ENCODE measurements at places on chromosomes 7 and 10.

DNA sequence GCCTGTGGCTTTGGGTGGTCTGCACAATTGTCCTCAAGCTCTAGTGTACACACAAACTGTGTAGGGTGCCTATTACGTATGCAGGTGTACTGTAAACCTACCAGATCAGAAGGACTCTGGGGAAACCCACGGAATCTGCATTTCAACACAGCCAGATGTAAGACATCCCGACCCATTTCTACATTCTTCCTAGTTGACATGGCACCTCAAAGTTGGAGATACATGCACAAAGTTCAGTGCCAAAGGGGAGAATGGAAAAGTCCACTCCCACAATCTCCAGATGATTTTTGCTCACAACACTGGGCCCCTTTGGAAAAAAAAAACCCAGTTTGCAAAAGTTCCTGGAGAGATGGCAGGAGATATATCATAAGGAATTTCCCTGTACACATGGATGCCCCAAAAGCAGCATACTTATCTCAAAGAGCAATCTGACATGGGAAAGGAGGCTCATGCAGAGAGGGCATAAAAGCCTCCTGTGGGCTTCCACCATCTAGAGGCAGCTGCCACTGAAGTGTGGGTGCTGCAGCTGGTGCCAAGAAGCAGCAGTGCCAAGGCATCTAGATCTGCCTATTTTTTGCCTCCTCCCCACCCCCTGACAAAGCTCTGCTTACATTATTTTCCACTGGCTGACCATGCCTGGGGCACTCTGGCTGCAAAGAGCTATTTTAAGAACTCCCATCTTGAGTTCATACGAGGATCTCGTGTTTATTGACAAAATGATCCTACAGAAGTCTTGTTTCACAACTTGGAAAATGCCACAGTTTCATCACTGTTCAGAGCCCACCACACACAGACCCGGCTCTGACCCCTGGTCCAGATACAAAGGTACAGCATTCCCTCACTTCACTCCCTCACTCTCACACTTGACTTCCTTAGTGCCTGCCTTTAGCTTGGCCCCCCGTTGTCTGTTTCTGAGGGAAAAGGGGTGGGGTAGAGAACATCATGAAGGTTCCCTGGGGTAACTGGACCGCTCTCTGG, 12.9 kb downstream of the TECTB start:
- DNase-seq = no peak

GRCh38 chr10:109454691-109455090, 468.6 kb downstream of the XPNPEP1 start:
- no peak for DNase-seq

DNA sequence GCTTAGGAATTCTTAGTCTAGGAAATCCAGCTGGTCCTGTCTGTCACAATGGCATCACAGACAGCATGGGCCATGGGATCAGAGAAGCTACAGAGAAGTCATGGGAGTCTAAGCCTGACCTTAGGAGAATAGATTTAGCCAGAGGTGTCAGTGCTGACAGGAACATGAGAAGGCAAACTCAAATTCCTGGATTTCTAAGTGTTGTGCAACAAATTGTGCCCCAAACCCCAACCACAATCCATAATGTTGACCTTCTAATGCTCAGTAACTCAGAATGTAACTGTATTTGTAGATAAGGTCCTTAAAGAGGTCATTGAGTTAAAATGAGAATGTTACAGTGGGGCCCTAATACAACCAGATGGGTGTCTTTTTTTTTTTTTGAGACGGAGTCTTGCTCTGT, 95.9 kb upstream of the RHOBTB1 start:
- DNase-seq = no peak

GRCh38 chr10:52442576-52442975, 128.5 kb downstream of the DKK1 start:
- no peak for DNase-seq

- no peak for DNase-seq
Measured at GRCh38 chr7:71408271-71408670, 276.3 kb downstream of the GALNT17 start.

DNA sequence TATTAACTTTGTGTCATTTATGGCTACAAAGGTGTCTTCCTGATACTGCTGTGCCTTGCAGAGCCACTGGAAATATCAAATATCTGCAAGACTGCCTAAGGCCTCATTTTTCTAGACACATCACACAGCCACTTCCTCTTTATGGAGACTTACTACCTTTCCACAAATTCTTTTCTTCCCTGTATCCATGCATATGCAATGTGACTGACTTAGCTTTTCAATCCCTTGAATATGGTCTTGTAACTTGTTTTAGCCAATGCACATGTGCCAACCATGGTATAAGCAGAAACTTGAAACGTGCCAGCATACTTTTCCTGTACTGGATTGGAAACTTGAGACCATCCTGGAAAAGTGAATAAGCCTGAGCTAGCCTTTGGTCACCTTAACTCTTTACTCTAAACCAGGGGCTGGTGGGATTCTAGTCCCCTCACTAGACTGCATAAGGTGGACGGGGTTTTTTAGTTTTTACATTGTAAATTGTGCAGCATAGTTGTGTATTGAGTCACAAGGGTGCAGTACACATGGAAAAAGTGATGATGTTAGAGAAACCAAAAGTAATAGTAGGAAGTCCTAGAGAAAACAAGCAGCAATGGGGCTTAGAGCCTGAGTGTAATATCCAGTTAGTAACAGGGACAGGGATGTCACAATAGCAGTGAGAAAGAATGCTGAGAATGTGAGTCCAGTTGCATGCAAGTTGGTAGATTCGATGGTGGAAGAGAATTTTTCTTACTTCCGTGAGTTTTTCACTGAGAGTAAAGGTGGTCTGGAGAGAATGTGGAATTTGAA, 879.5 kb downstream of the SORCS1 start:
- DNase-seq = no peak

DNA sequence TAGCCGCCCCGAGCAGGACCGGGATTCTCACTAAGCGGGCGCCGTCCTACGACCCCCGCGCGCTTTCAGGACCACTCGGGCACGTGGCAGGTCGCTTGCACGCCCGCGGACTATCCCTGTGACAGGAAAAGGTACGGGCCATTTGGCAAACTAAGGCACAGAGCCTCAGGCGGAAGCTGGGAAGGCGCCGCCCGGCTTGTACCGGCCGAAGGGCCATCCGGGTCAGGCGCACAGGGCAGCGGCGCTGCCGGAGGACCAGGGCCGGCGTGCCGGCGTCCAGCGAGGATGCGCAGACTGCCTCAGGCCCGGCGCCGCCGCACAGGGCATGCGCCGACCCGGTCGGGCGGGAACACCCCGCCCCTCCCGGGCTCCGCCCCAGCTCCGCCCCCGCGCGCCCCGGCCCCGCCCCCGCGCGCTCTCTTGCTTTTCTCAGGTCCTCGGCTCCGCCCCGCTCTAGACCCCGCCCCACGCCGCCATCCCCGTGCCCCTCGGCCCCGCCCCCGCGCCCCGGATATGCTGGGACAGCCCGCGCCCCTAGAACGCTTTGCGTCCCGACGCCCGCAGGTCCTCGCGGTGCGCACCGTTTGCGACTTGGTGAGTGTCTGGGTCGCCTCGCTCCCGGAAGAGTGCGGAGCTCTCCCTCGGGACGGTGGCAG, at the start of gene MGMT:
MGMT (plus strand) TSS at position 539 of the 656 bp plus-strand sequence.
- DNase-seq = peak; percentile 86

DNA sequence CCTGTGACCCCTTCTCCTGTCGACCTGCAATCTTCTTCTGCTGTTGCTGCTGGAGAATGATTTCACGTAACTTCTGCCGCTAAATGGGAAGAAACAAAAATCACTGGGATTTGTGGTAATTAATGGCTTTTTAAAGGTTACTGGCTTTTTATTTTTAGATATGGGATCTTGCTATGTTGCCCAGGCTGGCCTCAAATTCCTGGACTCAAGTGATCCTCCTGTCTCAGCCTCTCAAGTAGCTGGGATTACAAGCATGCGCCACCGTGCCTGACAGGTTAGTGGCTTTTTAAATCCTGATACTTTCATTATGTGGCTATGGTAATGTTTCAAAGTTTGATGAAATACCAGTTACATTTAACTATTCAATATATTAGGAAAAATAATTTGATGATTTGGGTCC, 154.6 kb downstream of the GALNT11 start:
- DNase-seq = no peak

- DNase-seq = no peak
Measured at GRCh38 chr7:128963327-128963757, 25.6 kb downstream of the IRF5 start.

DNA sequence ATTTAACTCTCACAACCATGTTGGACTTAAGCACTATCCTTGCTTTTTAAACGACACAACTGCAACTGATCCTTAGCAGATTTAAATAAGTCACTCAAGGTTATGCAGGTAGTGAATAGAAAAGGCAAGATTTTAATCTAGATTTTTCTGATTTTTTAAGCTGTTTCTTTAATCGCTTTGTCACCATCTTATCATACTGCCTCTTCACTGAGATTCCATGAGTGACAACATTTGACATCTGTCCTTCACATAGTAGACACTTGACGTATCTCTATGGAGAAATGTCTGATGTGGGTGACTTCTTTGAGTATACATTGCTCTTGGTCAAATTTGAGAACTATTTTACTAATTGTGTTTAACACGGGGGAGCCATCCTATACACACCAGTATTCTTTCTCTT, 839.7 kb downstream of the GATA3 start:
- DNase-seq = no peak

Measured in hematopoietic multipotent progenitor cell (in vitro differentiated cells).